ENCODE measurements at places on chromosomes 4 and X.

GRCh38 chrX:53262189-53262917 lies 19.0 kb downstream of the IQSEC2 start:
- DNase-seq = no peak

GRCh38 chr4:71863457-71863856 lies 79.6 kb upstream of the GC start:
- DNase-seq = no peak

DNA sequence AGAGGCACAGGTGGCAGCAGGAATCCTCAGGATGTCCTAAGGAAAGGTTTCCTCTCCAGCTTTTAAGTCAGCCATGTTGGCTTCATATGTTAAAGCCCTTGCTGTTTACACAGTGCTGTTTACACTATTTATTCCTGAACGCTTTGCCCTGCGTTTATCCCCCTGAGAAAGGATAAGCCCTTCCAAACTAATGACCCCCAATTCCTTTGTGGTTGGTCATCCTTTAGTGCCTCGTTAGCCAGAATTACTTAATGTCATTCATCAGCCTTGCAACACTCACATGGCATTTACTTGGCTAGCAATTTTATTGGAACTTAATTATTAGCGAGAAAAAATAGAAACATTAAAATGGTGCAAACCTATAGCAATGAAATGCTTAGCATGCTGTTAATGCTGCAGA lies 23.8 kb downstream of the VCX2 start:
- no peak for DNase-seq

DNA sequence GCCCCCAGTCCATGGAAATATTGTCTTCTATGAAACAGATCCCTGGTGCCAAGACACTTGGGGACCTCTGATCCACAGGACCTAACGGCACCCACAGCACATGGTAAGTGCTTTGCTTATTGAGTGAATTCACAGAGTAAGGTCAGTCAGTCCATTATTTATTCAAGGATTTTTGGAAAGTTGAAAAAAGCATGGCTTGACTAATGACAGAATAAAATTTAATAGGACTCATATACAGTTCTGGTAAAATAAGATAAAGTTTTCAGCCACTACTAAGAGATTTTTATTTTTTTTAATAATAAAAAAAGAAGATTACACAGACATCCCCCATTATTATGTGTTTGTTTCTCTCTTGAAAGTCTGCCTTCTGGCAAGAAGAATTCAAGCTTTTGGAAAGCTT lies 490.6 kb upstream of the HS3ST1 start:
- no peak for DNase-seq

DNA sequence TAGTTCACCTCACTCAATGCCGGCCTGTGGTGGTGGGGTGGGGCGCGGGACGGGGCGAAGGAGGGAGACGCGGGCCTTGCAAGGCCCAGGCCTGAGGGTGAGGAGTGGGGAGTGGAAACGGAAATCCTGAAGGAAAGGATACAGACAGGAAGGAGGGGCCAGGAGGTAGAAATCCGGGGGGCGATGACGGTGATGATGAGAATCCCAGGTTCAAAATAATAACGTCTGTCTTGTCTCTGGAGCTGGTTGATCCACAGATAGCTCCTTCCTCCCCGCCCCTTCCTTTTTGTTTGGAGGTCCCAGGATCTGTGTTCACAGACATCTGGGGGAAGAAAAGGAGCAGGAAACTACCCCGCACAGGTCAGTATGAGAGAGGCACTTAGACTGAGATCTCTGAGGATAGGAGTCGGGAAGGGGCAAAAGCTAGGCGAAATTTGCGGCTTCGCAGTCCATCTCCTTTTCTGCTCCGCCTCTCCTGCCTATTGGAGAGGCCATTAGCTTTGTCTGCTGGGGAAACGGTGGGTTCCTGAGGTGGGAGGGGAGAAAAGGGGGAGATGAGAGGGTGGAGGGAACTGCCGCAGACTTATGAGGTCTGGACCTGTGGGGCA lies 746 bp downstream of the TCEAL7 start:
- DNase-seq = no peak

GRCh38 chr4:121164291-121164690 lies at the start of gene TNIP3:
TNIP3 (minus strand) TSS chr4:121164321; CDS start chr4:121164125, 196 bp downstream.
- DNase-seq = peak; percentile 69

DNA sequence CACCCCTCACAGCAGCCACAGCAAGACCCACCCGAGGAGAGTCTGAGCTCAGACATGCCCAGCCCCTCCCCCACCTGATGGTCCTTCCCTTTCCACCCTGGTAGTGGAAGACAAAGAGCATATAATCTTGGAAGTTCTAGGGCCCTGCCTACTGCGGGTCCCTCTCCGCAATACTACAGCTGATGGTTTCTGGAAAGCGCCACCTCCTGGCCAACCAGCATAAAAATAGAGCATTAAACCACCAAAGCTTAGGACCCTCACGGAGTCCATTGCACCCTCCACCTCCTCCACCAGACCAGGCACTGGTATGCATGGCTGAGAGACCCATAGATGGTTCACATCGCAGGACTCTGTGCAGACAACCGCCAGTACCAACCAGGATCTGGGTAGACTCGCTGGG lies 78.2 kb downstream of the SH3BGRL start:
- DNase-seq = no peak

DNA sequence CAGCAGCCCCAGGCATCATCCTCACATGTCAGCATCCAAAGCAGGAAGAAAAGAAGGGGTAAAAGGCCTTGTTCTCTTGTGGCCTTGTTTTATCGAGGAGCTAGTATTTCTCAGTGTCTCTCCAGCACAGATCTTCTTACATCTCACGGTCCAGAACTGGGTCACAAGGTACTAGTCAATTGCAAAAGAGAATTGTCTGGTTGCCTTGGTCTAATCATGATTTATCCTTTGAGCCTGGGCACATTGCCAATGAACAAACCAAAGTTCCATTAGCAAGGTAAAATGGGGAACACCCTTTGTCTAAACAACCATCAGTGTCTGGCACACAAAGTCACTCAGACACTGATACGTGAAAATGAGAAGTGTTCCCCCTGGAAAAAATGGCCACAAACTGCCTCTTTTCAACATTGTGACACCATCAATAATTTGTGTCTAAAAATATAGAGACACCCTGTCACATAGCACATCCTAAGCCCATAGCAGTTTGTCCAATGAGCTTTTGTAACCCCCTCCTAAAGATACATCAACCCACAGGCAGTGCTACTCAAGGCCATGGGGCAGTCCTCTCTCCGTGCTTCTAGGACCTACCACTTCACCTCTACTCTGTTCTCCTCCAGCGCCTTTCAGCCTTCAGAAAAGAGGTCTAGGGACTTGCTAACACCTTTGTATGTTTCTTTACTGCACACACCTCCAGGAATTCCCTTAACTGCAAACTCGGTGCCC lies 534.4 kb downstream of the MID1IP1 start:
- no peak for DNase-seq

- DNase-seq = no peak
Observed at GRCh38 chr4:69576251-69576877, 63.1 kb downstream of the UGT2A2 start.

DNA sequence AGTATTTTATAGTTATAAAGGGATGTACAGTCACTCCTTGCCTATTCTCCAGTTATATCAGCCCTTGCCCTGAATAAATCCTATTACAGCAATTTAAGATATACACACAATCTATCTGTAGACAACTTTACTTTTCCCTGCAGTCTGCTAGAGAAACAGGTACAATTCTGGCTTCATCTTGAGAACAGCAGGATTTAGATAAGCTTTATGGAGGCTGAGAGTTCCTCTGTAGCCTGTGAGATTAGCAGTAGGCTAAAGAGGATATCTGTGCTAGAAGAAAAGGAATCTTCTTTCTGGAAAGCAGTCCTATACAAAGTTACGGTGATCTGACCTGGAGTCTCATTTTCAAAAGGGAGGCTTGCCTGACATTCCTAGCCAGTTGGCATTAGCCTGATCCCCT lies 290.3 kb downstream of the GALNTL6 start:
- DNase-seq = no peak

GRCh38 chr4:7675612-7676320 lies 241.0 kb upstream of the PSAPL1 start:
- no peak for DNase-seq

DNA sequence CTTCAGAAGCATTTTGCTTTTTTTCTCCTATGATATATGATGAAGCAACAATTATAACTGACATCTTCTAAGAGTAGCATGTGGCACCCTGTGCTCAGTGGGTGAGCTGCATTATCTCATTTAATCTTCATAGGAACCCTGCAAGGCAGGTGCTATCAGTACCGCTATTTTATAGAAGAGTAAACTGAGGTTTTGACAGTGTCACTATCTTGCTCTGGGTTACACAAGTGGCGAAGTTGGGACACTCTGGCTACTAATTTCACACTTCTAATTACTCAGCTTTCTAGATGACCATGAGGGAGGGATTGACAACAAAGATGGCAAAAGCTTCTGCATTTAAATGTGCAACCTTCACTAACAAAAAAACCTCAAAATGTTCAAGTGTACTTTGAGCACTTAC lies 76.9 kb upstream of the CAMK2D start:
- DNase-seq = no peak

DNA sequence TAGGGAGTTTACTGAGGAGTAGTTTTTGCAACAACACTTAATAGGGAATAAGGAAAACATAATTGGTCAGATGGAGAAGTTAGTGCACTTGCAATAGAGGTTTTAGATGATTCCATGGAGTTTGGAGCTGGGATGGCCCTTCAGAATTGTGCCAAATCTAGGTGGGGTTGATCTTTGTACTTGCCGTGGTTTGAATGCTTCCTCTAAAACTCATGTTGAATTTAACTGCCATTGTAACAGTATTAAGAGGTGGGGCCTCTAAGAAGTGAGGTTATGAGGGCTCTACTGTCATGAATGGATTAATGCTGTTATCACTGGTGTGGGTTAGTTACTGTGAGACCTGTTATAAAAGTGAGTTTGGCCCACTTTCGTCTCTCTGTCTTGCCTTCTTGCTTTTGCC lies 94.4 kb upstream of the BOD1L1 start:
- DNase-seq = no peak

- DNase-seq = no peak
Observed at GRCh38 chr4:173270312-173271027, 63.7 kb downstream of the HMGB2 start.

GRCh38 chr4:86506591-86506990 lies 87.5 kb upstream of the PTPN13 start:
- no peak for DNase-seq

- DNase-seq = peak; percentile 30
Observed at GRCh38 chrX:153539171-153539978, 21.9 kb downstream of the ATP2B3 start.

DNA sequence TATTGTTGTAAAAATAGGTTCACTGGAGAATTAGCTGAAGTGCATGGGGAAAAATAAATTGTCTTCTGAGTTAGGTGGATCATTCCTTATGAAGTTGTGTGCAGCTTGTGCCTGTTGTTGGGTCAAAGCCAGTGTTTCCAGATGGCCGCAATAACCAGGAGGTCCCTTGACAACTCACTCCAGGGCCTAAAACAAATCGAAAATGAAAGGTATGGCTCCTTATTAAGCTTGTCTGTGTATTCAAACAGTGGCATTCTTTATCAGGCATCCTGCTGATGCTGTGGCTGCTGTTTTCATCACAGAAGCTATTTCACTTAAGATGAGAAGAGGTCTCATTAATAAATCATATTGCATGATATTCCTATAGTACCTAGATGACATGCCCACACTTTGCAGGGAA lies 80.2 kb downstream of the GRIA2 start:
- no peak for DNase-seq

GRCh38 chr4:124105212-124105611 lies 607.3 kb downstream of the ANKRD50 start:
- no peak for DNase-seq

- DNase-seq = no peak
Observed at GRCh38 chr4:147194604-147195003, 248.9 kb upstream of the TTC29 start.

GRCh38 chr4:102168580-102168979 lies 176.7 kb downstream of the SLC39A8 start:
- no peak for DNase-seq

- DNase-seq = peak; percentile 33
Observed at GRCh38 chrX:41785685-41786084, 61.7 kb downstream of the GPR82 start.

- DNase-seq = no peak
Observed at GRCh38 chr4:110878956-110879355, 256.1 kb upstream of the PITX2 start.

DNA sequence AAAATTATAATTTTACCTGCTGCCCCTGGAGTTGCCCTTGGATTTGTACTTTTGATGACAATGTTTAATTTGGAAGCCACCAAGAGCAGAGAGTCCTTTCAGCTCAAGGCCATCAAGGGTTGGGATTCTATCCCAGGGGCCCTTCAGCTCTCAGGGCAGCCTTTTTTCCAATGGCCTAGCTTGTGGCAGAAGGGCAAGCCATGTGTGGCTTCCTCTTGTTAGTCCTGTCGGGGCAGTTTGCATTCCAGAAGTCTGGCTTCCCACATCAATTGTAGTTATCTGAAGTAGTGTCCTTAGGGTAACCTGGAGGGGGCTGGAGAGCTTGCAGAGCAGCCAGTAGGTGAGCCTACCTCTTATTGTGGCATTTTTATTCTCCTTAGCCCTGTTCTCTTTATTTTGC lies 569.4 kb downstream of the TRAM1L1 start:
- DNase-seq = no peak

- DNase-seq = no peak
Observed at GRCh38 chr4:113908829-113909228, 70.6 kb downstream of the ARSJ start.

DNA sequence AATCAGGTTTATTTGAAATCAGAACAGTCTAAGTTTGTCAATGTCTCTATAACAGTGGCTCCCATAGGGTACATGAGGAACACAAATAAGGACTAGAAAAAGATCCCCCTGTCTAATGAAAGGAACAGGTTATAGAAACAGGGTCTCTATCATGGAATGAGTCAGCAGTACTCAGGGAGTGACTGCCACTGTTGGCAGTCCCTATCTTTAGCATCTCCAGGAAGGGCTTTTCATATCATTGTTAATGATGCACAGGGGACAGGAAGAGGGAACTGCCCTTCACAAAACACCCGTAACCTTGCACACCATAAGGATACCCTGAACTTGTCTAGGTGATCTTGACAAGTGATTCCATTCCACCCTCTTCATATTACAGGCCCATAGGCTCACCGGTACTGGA lies 38.5 kb upstream of the SMIM10L2A start:
- DNase-seq = no peak
